Endothelial cell of coronary artery (primary cell): ENCODE measurements at places on chromosomes 5 and 9. TPM values are rescaled to one million over a fixed set of nuclear protein-coding genes. Genes with fewer than 3 reads are reported as not detected.

IRX2 gene
- total RNA-seq: 0.28 TPM in 1 of 2 replicates, not detected in the other

ZNF462 gene
- total RNA-seq: 5.2 and 12.4 TPM in 2 replicates

TAF11L10 gene
- not detected in 2 replicates for total RNA-seq

TMEM215 gene
- total RNA-seq: not detected in 2 replicates

PLPP7 gene
- 0.90 and 3.3 TPM in 2 replicates for total RNA-seq

FSTL4 gene
- not detected in 2 replicates for total RNA-seq

NTMT1 gene
- total RNA-seq: 36.5 and 40.3 TPM in 2 replicates

ZFP2 gene
- 0.18 and 0.66 TPM in 2 replicates for total RNA-seq

ZBTB6 gene
- total RNA-seq: 10.9 and 11.9 TPM in 2 replicates

PSIP1 gene
- 46.1 and 47.1 TPM in 2 replicates for total RNA-seq

PCDHB11 gene
- total RNA-seq: 0.38 and 0.99 TPM in 2 replicates

ANKRD31 gene
- under 0.01 TPM in 1 of 2 replicates, not detected in the other for total RNA-seq

MOB3B gene
- total RNA-seq: under 0.01 TPM in 2 replicates

HBEGF gene
- 17.5 and 21.1 TPM in 2 replicates for total RNA-seq

FREM1 gene
- 0.09 and 0.18 TPM in 2 replicates for total RNA-seq

IFNA13 gene
- not detected in 2 replicates for total RNA-seq

STKLD1 gene
- 0.36 and 0.47 TPM in 2 replicates for total RNA-seq

PTPN3 gene
- under 0.01 and 2.8 TPM in 2 replicates for total RNA-seq

PCDHB16 gene
- total RNA-seq: 0.09 and 0.19 TPM in 2 replicates

ITGA1 gene
- total RNA-seq: 4.6 and 6.6 TPM in 2 replicates

TAF1L gene
- under 0.01 TPM in 2 replicates for total RNA-seq

LCP2 gene
- not detected in 2 replicates for total RNA-seq

NME5 gene
- total RNA-seq: 1.2 and 1.5 TPM in 2 replicates

FCN2 gene
- total RNA-seq: not detected in 2 replicates

SYK gene
- total RNA-seq: not detected in 2 replicates

GABRA1 gene
- not detected in 2 replicates for total RNA-seq

MSH3 gene
- total RNA-seq: 9.8 and 9.9 TPM in 2 replicates

PCDHGB5 gene
- 12.7 and 14.3 TPM in 2 replicates for total RNA-seq
